ENCODE measurements at places on chromosomes 5 and 9.

GRCh38 chr9:106450549-106450948 lies 412.4 kb upstream of the ZNF462 start:
- DNase-seq = no peak

DNA sequence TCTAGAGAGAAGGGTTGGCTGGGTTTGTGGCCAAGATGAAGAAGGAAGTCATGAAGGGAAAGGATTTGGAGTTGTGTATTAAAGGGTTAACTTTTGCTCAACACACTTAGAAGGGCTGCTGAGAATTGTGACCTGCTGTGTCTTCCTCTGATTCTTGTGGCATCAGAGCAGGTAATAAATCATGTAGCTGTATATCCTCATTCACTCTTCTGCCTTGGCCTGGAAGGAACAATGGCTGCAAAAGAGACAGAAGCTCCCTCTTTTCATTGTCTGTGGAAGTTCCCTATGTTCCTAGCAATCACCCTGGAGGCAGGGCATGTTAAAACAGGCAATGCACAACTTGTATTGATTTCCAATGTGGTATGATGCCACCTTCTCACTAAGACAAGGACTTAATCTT lies 159.1 kb downstream of the LRRC70 start:
- no peak for DNase-seq

GRCh38 chr5:120413686-120414085 lies 50.4 kb upstream of the PRR16 start:
- no peak for DNase-seq

GRCh38 chr9:99973455-99973854 lies 67.0 kb downstream of the STX17 start:
- DNase-seq = no peak

GRCh38 chr5:113806250-113806649 lies 292.8 kb downstream of the YTHDC2 start:
- DNase-seq = no peak

DNA sequence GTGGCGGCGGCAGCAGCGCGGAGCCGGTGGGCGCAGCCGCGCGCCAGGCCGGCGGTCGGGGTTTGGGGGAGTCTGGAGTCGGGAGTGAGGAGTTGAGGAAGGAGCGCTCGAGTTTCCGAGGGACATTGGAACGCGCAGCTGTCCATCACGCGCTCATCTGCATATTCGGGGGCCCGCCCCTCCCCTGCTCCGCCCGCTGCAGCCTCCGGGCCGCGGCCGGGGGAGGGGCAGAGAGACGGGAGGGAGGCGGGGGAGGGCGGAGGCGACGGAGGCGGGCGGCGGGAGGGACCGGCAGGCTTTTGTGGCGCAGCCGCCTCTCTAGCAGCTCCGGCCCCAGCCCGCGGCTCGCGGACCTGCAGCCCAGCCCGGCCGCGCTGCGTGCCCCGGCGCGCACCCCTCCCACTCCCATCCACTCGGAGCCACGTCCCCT lies at the start of gene IRX2:
TSS of gene IRX2 (minus strand) at position 86 of the 430 bp plus-strand sequence. CDS start 264 bp downstream, outside the sequence.
- DNase-seq = peak; percentile 97

DNA sequence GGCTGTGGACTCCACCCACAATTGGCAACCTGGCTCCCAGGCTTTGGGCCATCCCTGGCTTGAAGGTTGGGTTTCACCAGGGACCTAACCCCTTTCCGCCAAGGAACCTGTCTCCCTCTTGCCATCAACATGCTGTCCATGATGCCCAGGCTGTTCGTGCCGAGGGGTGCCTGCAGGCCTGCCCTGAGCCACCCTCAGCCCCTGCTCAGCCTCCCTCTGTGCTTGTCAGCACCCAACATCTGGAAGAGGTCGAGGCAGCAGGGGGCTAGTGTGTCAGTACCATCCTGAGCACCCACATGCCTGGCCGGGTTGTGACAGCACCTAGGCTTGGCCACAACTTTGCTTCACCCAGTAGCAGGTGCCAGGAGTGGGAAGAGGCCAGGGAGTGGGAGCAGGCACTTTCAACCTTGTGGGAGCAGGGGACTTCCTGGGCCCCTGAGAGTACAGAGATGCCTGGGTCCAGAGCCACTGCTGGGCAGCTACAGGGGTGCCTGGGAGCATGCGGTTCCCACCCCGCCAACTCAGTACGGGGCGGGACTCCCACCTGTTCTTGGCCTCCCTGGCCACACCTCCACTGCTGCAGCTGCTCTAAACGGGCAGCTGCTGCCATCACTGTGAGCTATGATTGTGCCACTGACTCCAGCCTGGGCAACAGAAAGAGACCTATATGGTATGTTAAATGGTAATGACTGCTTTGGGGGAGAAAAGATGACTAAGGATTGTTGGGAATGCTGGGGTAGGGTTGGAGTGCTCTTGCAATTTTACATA lies 6.3 kb downstream of the PDCD1LG2 start:
- no peak for DNase-seq

DNA sequence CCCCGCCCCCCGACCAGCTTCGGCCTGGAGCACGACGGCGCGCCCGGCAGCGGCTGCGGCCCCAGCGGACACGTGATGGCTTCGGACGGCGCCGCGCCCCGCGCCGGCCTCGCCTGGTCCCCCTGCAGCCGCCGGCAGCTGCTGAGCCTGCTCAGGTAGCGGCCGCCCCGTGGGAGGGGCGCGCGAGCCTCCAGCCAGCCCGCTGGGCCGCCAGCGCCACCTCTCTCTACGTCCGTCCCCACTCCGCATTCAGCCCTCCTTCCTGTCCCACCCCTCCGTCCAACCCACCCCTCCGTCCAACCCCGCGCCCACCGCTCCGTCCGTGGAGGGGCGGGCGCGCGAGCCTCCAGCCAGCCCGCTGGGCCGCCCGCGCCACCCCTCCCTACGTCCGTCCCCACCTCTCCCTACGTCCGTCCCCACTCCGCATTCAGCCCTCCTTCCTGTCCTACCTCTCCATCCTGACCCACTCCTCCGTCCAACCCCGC lies 6.5 kb downstream of the ADAMTS13 start:
- DNase-seq = no peak
